ENCODE measurements at places on chromosomes 11 and 22. TPM values are rescaled to one million over a fixed set of nuclear protein-coding genes. Genes with fewer than 3 reads are reported as not detected.

Gene OR5P2
- not detected for total RNA-seq

DNA sequence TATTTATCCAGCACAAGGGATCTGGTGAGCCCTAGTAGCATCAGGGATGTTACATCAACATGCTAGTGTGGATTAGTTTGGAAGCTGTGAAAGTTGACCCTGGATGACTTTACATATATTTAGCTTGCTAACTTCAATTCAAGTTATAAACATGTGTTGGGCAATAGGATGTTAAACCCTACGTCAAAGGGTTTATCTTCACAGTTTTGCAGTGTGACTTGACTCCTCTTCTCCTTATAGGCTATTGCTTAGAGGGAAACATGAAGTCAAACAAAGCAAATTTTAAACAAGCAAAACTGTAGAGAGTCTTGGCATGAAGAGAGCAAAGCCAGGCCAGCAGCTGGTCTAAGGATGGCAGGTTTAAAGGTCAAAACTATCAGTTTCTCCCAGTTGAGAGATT, 11.3 kb upstream of the CTSC start:
- no peak for DNase-seq

- DNase-seq, result peak; percentile 30
Measured at GRCh38 chr22:21990445-21991303, 8.1 kb upstream of the TOP3B start.

GRCh38 chr11:120522736-120523135, 11.2 kb downstream of the GRIK4 start:
- peak; percentile 72 for DNase-seq

DNA sequence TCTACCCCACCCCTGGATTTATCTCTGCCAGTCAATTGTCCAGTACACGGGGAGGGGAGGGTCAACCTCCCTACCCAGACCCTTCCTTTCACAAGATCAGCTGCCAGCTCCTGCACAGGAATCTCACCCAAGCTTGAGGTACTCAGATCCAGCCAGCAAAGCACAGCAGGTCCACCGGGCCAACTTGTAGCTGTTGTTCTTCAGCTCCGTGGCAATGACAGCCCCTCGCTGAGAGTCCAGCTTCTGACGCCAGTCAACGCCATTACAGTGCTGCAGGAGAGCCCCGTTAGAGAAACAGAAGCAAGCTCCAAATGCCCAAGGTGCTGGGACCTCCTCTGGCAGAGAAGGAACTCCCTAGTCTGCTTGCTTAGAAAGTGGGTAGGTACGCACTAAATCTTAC, 5.5 kb upstream of the FOXRED2 start:
- no peak for DNase-seq
